ENCODE measurements at places on chromosomes 12 and 14.

DNA sequence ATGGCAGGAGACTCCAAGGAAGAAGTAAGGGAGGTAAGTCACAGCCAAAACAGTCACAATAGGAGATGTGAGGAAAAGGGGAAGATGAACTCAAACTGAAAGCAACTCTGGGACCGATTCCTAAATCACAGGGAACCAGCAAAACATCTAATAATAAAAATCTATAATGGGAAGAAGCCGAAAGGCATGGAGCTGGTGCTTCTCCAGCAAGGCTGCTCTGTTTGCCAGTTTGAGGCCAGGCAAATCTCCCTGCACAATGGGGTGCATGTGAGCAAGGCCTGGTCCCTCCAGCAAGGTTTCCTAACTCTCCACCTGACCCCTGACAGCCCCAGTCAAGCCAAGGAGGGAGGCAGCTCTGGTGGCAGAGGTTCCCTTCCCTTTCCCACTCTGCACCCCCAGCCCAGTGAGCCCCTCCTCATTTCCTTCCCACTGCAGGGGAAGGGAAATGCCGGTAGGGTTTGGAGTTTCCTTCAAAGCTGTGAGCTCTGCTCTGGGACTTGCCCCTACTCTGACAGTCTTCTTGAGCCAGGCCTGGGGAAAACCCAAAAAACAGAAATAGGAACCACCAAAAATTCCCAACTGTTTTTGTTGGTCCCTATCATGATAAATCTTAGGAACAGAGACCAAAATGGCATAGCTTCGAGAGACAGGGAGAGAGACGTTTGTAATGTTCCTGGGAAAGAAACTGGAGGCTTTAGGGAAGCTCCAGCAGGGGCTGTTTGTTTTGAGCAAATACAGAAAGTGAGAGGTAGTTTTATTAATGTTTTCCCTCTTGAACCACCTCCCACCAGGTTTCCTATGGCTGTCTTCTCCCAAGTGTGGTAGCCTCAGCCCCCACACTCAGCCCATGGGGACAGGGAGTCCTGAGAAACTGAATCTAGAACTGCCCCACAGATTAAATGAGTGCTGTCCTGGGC, 34.6 kb downstream of the FMNL3 start:
- DNase-seq, result no peak

DNA sequence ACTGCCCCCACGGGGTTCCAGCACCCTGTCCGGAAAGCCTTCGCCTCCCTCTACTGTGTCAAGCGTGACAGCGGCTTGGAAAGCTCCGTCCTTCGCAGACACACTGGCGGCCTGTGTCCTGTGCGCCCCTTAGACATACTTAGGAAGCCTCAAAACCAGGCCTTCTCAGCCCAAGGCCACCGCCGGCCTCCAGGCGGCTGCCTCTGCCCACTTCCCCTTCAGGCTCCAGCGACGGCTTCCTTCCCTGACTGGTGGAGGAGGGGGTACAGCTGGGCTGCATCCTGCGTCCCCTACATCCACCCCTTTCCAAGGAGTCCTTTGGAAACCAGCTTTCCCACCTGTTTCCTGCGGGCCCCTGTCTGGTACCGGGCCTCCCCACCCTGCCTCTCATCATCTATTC, 2.5 kb upstream of the CACNA2D4 start:
- DNase-seq, result peak; percentile 32

GRCh38 chr12:129467726-129468125, 436.1 kb downstream of the TMEM132D start:
- DNase-seq, result no peak

- no peak for DNase-seq
Observed at GRCh38 chr12:104998423-104999346, 12.6 kb downstream of the NOPCHAP1 start.

GRCh38 chr12:29024117-29024516, 125.0 kb upstream of the FAR2 start:
- no peak for DNase-seq

DNA sequence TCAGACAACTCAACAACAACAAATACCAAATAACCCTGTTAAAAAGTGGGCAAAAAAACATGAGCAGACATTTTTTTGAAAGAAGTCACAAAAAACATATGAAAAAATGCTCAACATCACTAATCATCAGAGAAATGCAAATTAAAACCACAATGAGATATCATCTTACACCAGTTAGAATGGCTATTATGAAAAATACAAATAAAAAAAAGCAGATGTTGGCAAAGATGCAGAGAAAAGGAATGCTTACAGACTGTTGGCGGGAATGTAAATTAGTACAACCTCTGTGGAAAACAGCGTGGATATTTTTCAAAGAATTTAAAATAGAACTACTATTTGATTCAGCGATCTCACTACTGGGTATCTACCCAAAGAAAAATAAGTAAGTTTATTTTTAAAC, 114.0 kb downstream of the SLC38A4 start:
- no peak for DNase-seq

DNA sequence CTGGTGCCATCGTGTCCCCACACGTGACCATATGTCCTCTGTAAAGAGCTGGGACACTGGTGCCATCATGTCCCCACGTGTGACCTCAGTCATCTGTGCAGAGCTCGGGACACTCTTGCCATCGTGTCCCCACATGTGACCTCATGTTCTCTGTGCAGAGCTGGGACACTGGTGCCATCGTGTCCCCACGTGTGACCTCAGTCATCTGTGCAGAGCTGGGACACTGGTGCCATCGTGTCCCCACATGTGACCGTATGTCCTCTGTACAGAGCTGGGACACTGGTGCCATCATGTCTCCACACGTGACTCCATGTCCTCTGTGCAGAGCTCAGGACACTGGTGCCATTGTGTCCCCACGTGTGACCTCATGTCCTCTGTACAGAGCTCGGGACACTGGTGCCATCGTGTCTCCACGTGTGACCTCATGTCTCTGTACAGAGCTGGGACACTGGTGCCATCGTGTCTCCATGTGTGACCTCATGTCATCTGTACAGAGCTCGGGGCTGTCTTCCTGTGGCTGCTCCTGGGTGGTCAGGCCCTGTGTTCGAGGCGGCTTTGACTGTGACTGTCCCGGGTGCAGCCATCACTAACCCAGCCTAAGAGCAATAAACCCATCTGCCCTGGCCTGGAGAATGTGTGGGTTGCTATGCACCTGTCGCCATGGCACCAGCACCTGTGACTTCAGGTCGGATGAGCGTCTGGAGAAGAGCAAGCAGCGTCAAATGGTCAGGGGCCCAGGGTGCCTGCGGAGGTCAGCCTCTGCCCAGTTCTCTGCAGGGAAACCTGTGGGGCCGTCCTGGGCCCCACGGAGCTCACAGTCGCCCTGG, 334.4 kb downstream of the ADGRD1 start:
- DNase-seq, result no peak

DNA sequence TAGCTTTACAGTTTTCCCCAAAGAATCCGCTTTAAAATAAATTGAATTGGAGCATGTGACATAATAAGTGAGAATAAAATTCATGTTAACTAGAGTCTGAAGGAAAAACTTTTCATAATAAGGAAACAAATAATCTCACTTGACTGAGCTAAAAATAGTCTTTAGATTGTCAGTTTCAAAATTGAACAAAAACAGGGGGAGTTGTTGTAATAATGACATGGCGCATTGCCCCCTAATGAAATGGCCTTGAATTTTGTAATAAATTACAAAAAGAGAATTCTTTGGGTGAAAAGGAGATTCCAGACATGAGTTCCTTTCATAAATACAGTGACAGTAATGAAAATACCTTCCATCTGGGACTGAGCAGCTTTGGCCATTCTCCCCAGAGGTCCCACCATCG, 178.6 kb downstream of the EFCAB11 start:
- no peak for DNase-seq
